ENCODE measurements at places on chromosomes 13 and 19.

DNA sequence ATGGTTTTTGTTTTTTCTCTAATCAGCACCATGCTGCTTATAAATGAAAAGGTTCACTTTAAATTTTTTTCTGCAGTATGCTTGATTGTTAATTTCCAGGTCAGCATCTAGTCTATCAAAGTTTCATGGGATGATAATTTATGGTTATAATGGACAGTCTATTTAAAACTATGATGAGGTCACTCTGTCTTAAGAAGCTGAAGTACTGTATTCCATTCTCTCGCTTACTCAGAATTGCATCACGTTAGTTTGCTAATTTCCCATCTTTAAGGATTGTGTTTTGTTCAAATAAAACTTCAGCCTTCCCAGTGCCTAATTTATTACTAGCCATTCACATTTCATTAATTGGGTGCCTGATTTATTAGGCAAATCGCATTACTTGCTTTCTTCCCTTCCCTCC lies 94.3 kb downstream of the GPC6 start:
- no peak for DNase-seq
- H3K4me1 ChIP-seq = no peaks in the 10 kb centered on the region
- no peaks in the 10 kb centered on the region for H3K27me3 ChIP-seq
- no peak overlapping the region for H3K27ac ChIP-seq
- no peak overlapping the region for H3K4me3 ChIP-seq

- H3K27ac ChIP-seq = no peak overlapping the region
- no peak for DNase-seq
- no peaks in the 10 kb centered on the region for H3K36me3 ChIP-seq
- H3K4me1 ChIP-seq = no peaks in the 10 kb centered on the region
These were observed 10.1 kb upstream of the NFIX start for GRCh38 chr19:12985049-12985776.

- H3K36me3 ChIP-seq = peaks cover 9% of the 10 kb centered on the region
- peaks cover 14% of the 10 kb centered on the region for H3K4me1 ChIP-seq
- H3K27ac ChIP-seq = peak overlapping the region; percentile 64
- DNase-seq = peak; percentile 27
These were observed 18.8 kb downstream of the PDCD5 start for GRCh38 chr19:32599736-32600157.

- no peak overlapping the region for H3K4me3 ChIP-seq
- no peaks in the 10 kb centered on the region for H3K36me3 ChIP-seq
- no peaks in the 10 kb centered on the region for H3K4me1 ChIP-seq
- no peak overlapping the region for H3K27ac ChIP-seq
- peaks cover 14% of the 10 kb centered on the region for H3K27me3 ChIP-seq
These were observed 143.9 kb downstream of the COL4A1 start for GRCh38 chr13:110162866-110163658.

DNA sequence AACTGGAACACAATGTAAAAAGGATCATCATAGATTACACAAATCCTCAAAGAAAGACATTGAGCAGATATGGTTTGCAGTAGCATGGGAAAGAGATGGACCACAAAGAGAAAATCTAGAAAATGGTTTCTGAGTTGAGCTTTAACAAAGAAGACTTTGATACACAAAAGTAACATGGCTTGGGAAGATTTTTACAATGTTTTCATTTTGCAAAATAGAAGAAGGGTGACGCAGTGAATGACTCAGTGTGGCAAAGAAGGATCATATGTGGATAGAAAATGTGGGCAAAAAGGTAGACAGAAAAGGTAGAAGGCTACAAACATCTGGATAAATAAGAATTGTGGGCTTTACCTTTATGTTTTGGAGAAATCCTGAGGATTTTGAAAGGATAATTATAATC lies 1220.5 kb downstream of the PCDH17 start:
- H3K27ac ChIP-seq = no peak overlapping the region
- H3K27me3 ChIP-seq = no peaks in the 10 kb centered on the region
- no peaks in the 10 kb centered on the region for H3K4me1 ChIP-seq
- DNase-seq = no peak
- no peak overlapping the region for H3K4me3 ChIP-seq
- H3K36me3 ChIP-seq = no peaks in the 10 kb centered on the region

DNA sequence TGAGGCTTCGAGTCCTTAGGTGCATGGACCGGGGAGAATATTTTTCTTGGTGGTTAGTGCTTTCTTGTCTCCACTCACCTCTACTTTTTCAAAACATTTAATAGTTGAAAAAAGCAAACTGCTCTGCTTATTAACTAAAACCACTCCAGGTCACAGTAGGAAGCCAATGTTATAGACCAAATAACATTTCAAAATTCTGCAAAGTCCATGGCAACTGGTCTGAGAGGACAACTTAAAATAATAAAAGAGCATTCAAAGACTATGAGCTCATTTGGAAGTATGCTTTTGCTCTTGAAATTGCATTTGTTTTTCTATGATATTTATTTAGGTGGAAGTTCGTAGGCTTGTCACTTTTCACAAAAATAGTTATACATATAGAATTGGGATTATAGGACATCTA lies 483.0 kb downstream of the DCT start:
- H3K4me3 ChIP-seq = no peak overlapping the region
- DNase-seq = no peak
- H3K36me3 ChIP-seq = no peaks in the 10 kb centered on the region
- no peaks in the 10 kb centered on the region for H3K4me1 ChIP-seq
- peaks cover 6% of the 10 kb centered on the region for H3K27me3 ChIP-seq

DNA sequence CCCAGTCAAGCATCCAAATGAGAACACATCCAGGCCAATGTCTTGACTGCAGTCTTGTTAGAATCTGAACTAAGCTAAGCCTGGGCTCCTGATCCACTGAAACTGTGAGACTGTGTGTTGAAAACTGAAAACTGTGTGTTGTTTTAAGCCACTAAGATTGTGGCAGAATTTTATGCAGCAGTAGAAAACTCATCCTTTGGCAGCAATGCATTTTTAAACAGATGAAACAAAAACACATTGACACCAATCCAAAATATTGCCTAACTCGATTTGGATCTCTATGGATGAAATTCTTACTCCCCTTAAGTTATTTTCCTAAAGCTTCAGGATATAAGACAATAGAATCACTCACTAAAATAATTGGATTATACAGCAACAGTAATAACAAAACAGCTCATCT lies 202.3 kb upstream of the KLF12 start:
- no peak for DNase-seq
- no peak overlapping the region for H3K27ac ChIP-seq
- no peaks in the 10 kb centered on the region for H3K27me3 ChIP-seq

GRCh38 chr13:31369213-31369612 lies 169.4 kb downstream of the B3GLCT start:
- H3K36me3 ChIP-seq = peaks cover 2% of the 10 kb centered on the region
- H3K4me3 ChIP-seq = no peak overlapping the region
- no peaks in the 10 kb centered on the region for H3K4me1 ChIP-seq
- DNase-seq = no peak
- H3K27ac ChIP-seq = no peak overlapping the region
- peaks cover 8% of the 10 kb centered on the region for H3K27me3 ChIP-seq

DNA sequence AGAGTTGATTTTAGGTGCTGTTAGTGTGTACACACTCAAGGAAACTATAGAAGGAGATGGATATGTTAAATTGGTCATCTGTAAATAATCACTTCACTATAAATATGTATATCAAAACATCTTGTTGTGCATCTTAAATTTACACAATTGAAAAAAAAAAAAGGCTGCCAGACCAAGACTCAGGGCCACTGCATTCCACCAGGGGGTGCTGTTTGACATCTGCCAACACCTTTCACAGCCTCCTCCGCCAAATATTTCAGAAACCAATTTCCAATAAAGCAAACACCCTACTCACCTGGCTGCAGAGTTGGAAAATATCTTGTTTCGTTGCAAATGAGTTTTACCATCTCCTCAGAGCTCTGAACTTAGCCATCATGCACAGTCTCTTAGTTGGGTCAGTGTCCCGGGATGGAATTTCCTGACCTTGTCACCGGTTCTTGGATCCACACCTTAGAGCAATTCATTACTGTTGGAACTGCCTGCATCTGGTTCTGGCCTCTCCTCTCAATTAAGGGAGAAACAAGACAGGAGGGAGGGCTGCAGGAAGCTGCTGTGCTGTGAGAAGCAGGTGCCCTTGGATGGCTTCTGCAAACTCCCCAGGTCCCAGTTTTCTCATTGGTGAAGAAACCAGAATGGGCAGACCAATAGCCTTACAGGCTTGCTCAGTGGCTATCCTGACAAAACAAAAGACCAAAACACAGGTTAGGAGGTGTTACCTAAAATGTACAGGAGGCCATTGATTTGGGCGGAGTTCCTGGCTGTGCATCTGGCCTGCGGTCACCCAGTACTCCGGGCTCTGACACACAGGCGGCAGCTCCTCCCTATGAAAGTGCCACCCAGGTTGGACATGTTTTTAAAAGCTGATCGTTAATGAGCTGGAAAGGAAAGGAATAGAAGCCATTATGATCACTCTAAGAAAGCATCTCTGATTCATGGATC lies 746.6 kb downstream of the UQCRFS1 start:
- H3K36me3 ChIP-seq = no peaks in the 10 kb centered on the region
- DNase-seq = peak; percentile 68
- H3K27me3 ChIP-seq = peaks cover 5% of the 10 kb centered on the region
- no peak overlapping the region for H3K27ac ChIP-seq

- H3K36me3 ChIP-seq = no peaks in the 10 kb centered on the region
- H3K4me3 ChIP-seq = peak overlapping the region; percentile 77
- peak; percentile 62 for DNase-seq
- H3K27ac ChIP-seq = no peak overlapping the region
These were observed 12.4 kb downstream of the MAST3 start for GRCh38 chr19:18109733-18110608.

DNA sequence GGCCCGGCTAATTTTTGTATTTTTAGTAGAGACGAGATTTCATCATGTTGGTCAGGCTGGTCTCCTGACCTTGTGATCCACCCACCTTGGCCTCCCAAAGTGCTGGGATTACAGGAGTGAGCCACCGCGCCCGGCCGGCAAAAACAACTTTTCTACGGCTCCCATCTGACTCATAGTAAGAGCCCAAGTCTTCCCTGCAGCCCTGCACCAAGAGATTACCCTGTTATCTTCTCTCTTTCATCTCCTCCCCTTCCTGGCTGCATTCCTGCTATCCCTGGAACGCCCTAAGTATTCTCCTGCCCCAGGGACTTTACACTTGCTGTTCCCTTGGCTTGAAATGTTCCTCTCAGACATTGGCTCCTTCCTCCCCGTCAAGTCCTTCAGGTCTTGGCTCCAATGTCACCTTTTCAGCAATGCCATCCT lies 6.6 kb downstream of the AP2S1 start:
- no peak overlapping the region for H3K27ac ChIP-seq
- H3K27me3 ChIP-seq = no peaks in the 10 kb centered on the region
- DNase-seq = no peak
- H3K4me1 ChIP-seq = peaks cover 9% of the 10 kb centered on the region
- peaks cover 7% of the 10 kb centered on the region for H3K36me3 ChIP-seq
- H3K4me3 ChIP-seq = no peak overlapping the region

GRCh38 chr13:32430018-32430747 lies 2.3 kb upstream of the N4BP2L1 start:
- H3K4me1 ChIP-seq = peaks cover 28% of the 10 kb centered on the region
- peak overlapping the region; percentile 1 for H3K27ac ChIP-seq
- peaks cover 12% of the 10 kb centered on the region for H3K36me3 ChIP-seq
- no peak for DNase-seq
- peak overlapping the region; percentile 44 for H3K4me3 ChIP-seq

DNA sequence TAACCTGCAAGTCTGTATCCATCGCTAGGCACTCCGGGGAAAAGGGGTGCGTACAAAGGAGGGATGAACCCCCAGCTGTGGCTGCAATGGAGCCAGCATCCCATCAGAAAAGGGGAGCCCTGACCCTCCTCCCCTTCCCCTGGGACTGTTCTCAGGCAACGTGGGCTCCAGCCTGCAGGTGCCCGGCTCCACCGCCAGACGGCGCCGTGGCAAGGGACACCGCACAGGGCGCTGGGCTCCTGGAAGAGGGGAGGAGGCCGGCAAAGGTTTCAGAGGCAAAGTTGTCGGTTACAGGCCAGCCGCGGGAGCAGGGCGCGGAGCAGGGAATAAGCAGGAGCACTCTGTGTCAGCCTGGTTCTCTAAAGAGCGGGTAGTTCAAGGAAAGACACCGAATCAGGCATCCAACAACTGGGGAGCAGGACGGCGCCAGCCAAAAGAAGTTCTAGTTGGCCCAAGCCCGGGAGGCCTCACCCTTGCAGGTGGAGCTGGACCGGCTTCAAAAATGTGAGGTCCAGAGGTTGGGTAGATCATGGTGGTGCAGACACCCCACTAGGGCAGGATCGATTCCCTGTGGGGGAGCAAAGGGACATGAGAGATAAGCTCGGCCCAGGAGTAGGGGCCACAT lies 53.0 kb upstream of the ATP12A start:
- H3K36me3 ChIP-seq = no peaks in the 10 kb centered on the region
- H3K27me3 ChIP-seq = no peaks in the 10 kb centered on the region
- H3K4me3 ChIP-seq = no peak overlapping the region

GRCh38 chr19:2112516-2113320 lies 16.0 kb downstream of the IZUMO4 start:
- H3K27me3 ChIP-seq = no peaks in the 10 kb centered on the region
- H3K36me3 ChIP-seq = peaks cover 15% of the 10 kb centered on the region
- no peak for DNase-seq
- H3K4me1 ChIP-seq = no peaks in the 10 kb centered on the region

DNA sequence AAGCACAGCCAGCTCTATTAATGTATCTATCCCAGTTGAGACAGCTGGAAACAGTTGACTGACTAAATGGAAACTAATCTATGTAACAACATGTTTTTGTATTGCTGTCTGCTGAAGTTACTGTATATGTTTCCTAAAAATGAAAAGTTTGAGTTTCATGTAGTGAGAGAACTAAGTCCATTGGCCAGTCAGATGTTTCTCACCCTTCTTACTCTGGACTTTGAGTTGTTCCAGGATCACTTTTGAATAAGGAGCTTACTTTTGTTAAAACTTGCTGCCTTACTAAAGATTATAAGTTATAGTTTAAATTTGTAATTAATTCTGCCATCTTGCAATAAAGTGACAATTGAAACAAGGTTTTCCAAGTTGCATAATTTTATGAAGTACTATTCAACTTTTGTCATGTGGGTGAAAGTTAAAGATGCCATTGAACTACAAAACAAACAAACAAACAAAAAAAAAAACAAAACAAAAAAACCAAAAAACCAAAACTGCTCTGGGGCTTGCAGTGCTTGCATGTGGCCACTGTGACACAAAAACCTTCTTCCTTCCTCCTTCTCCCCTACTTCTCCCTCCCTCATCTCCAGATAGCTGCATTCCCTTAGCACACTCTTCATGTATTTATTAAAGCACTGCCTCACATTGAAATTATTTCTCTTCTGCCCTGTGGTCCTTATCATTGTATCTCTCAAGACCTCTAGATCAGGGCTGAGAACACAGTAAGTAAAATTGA lies 15.3 kb downstream of the WDFY2 start:
- no peaks in the 10 kb centered on the region for H3K27me3 ChIP-seq
- peak overlapping the region; percentile 13 for H3K4me3 ChIP-seq
- no peak for DNase-seq
- H3K36me3 ChIP-seq = no peaks in the 10 kb centered on the region
- peaks cover 36% of the 10 kb centered on the region for H3K4me1 ChIP-seq
- H3K27ac ChIP-seq = no peak overlapping the region

- H3K36me3 ChIP-seq = peaks cover 10% of the 10 kb centered on the region
- H3K27me3 ChIP-seq = no peaks in the 10 kb centered on the region
- no peak overlapping the region for H3K27ac ChIP-seq
- no peak overlapping the region for H3K4me3 ChIP-seq
These were observed 1.9 kb upstream of the C1QTNF9 start for GRCh38 chr13:24307211-24308067.
